Gastroesophageal sphincter (tissue), 4 donors: ENCODE measurements at places on chromosomes 6 and 20. TPM values are rescaled to one million over a fixed set of nuclear protein-coding genes. Genes with fewer than 3 reads are reported as not detected.

Gene ZNF165
- 0.81 TPM for total RNA-seq

Gene FABP7
- 0.15 TPM for total RNA-seq

Gene PIM1
- total RNA-seq, result 22.9 TPM

Gene EYA4
- 3.1 TPM for total RNA-seq

Gene PTCRA
- not detected for total RNA-seq

Gene PDSS2
- 6.5 TPM for total RNA-seq

Gene GPLD1
- 7.8 TPM for total RNA-seq

Gene BCAS4
- total RNA-seq, result 4.8 TPM

Gene CDH4
- total RNA-seq, result under 0.01 TPM

Gene HM13
- 43.6 TPM for total RNA-seq

Gene CRYBG1
- total RNA-seq, result 10.8 TPM

Gene KCNG1
- total RNA-seq, result 0.35 TPM

Gene NHLRC1
- 0.62 TPM for total RNA-seq

Gene NT5E
- total RNA-seq, result 18.7 TPM

Gene WFDC12
- not detected for total RNA-seq

Gene HLA-DMB
- 7.3 TPM for total RNA-seq

Gene SRMS
- not detected for total RNA-seq

Gene OR2B6
- total RNA-seq, result not detected

Gene HRH3
- total RNA-seq, result not detected

GRCh38 chr6:50264995-50265571 is 215.4 kb upstream of the DEFB112 start:
- no peak for ATAC-seq

- peak; percentile 67 for ATAC-seq
Observed at GRCh38 chr20:2814587-2815051, at the start of gene C20orf141. C20orf141 (plus strand) TSS chr20:2814987; CDS start chr20:2815185, 198 bp downstream.

GRCh38 chr6:107408714-107409113 is 50.6 kb downstream of the PDSS2 start:
- ATAC-seq, result no peak

DNA sequence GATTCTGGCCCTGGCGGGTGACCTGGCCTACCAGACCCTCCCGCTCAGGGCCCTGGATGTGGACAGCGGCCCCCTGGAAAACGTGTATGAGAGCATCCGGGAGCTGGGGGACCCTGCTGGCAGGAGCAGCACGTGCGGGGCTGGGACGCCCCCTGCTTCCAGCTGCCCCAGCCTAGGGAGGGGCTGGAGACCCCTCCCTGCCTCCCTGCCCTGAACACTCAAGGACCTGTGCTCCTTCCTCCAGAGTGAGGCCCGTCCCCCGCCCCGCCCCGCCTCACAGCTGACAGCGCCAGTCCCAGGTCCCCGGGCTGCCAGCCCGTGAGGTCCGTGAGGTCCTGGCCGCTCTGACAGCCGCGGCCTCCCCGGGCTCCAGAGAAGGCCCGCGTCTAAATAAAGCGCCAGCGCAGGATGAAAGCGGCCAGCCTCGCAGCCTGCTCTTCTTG is 868 bp upstream of the SLC2A4RG start:
- ATAC-seq, result no peak

GRCh38 chr6:5990786-5991185 is 15.9 kb downstream of the NRN1 start:
- ATAC-seq, result no peak

GRCh38 chr20:34524426-34524825 is 8.2 kb downstream of the DYNLRB1 start:
- no peak for ATAC-seq

GRCh38 chr6:1947922-1948321 is 297.5 kb downstream of the GMDS start:
- ATAC-seq, result no peak

DNA sequence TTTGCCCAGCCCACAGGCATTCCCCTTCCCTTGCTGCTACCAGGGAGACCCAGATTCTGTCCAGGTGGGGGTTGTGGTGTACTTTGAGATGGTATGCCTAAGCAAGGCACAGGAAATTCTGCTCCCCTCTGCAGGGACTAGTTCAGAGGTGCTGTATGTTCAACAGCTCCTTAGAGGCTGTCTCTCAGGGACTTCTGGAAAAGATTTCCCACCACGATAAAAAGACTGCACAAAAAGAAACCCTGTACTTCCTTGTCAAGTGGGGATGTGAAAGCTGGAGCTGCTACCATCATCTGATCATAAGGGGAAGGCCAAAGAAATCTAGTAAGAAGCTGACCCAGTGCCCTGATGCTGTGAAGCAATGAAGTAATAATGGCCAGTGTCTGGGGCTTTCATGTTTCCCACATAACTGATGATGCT is 51.5 kb upstream of the SMIM29 start:
- no peak for ATAC-seq

- no peak for ATAC-seq
Observed at GRCh38 chr6:30778001-30778635, 33.8 kb upstream of the IER3 start.

GRCh38 chr6:141388666-141389065 is 744.1 kb upstream of the GJE1 start:
- ATAC-seq, result no peak

DNA sequence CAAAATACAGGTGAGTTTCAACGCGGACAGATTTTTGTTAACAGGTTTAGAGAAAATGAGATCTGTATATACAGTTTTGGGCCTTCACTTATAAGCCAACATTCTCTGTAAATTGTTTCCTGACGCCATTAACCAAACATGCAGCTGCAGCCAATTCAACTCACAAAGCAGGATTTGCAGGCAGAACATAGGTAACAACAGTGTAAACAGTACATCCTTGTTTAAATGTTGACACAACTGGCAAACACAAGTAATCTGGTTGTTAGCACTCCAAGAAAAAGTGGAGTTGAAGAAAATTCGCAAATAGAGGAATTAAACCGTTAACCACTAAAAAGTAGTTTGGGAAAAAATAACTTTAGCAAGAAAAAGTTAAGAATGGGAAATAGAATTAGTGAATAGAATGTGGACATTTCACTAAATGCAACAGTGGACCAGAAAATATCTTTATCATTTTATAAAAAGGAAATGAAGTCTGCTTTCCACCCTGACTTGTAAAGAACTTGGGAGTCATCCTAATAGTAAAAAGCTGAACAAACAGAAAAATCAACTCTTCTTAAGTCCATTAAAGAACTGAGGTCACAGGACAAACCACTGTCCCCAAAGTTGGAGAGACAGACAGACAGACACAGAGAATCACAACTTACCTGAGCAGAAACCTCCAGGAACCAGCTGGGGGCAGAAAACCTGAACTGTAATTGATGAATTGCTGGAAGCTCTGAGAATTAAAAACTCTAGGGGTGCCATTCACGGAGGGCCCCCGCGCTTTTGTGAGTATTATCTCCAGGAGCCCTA is 10.1 kb downstream of the SMIM28 start:
- ATAC-seq, result no peak

GRCh38 chr20:53085720-53086119 is 113.6 kb downstream of the TSHZ2 start:
- no peak for ATAC-seq

GRCh38 chr6:107801173-107801886 is 22.8 kb downstream of the SCML4 start:
- no peak for ATAC-seq

GRCh38 chr6:123629258-123629941 is 7.3 kb downstream of the TRDN start:
- ATAC-seq, result no peak

DNA sequence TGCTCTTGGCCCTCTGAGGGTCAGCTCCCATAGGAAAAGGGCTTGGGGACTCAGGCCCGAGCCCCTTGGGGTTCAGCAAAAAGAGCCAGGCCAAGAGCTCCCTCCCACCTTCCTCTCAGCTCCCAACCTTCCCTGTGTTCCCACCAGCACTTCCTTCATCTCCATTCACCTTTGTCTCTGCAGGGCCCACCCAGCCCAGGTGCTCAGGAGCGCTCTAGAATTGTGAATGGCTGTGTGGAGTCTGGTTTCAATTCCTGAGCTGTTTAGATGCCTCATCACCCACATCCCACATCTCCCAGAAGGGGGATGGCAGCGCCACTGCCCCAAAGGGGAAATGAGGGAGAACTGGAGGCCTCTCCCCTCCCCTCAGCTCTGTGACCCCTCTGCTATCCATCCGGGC is 7.7 kb downstream of the GRM4 start:
- no peak for ATAC-seq

DNA sequence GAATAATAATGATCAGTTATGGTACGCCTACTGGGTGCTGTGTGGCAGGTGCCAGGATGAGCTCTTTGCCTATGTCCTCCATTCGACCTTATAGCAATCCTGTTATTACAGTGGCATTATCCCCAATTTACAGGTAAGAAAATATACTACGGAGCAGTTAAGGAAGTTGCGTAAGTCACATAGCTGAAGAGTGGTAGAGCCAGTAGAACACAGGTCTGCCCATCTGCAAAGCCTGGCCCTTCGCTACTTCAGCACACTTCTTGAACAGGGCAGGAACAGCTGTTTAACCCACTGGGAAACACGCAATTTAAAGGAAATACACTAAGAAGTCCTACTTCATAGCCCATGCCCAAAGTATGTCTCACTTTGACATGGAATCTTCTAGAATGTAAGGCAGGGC is 91.8 kb downstream of the PXDC1 start:
- no peak for ATAC-seq

- no peak for ATAC-seq
Observed at GRCh38 chr6:136031982-136032381, 180.5 kb downstream of the PDE7B start.

DNA sequence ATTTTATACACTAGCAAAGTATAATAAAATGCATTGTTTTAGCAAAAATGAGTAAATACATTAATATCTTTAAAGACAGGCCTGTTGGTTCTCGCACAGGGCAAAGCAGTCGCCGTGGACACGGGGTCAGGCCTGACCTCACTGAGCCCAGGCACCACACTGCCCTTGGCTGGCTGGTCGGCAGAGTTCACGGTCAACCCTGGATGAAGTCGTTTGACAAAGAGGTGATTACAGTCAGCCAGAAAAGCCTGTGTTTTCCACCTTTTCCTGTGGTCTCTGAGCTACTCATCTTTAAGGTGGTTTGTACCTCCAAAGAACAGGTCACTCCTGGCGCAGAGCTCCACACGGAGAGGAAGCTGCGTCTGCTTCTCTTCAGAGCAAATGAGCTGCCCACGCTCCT is 191.5 kb downstream of the DLL1 start:
- ATAC-seq, result no peak

- peak; percentile 65 for ATAC-seq
Observed at GRCh38 chr6:56692523-56693245, 50.0 kb upstream of the DST start.

GRCh38 chr20:23547613-23548012 is 20.7 kb downstream of the CST9L start:
- ATAC-seq, result no peak

DNA sequence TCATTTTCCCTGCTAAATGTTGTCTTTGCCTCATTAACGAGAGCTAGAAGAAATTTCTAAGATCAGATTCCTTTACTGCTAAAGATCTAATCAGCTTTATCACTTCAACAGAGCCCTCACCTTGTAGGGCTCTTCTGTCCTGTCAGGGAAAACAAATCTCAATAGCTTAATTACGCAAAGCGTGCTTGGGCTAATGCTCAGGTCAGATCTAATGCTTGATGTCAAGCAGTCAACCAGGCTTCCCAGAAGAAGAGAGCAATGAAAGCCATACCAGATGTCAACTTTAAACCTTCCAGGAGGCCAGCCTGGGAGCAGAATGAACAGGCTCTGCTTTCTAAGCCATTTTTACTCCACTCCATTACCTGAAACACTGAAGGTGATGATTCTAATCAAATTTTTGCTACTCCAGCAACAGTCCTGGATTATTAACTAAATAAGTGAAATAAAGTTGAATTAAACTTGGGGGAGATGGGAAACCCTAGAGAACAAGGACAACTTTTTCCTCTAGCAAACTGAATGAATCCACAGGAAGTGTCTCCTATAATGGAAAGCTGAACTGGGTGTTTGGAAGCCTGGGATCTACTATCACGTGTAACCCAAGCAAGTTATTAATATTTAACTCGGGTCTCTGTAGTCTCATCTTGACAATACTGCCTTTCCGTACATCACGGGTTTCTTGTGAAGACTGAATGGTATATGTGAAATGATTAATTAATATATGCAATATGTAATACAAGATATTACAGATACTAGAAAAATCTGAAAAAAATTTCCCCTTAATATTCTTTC is 273.7 kb downstream of the PTPRK start:
- no peak for ATAC-seq

GRCh38 chr20:13581451-13581850 is 57.3 kb downstream of the TASP1 start:
- ATAC-seq, result no peak

- ATAC-seq, result peak; percentile 46
Observed at GRCh38 chr6:73832313-73832712, 136.3 kb downstream of the CD109 start.

GRCh38 chr6:15793826-15794225 is 131.0 kb upstream of the DTNBP1 start:
- no peak for ATAC-seq

DNA sequence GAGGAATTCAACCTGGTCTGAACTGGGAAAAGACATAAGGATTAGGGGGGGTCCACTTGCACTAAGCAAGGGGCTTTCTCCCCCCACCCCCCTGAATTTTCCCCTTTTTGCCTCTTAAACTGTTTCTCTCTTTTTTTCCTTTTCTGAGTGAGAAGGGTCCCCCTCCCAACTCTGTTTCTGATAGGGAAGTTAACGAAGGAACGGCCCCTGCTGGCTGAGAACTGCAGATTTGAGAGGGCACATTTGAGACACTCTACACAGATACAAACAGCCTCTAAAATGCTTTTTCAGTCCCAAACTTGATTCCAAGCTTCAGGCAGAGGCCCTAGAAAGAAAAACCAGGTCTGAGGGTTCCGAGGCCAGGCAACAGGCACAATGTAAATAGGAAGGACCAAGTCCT is 91.7 kb downstream of the JARID2 start:
- ATAC-seq, result no peak

DNA sequence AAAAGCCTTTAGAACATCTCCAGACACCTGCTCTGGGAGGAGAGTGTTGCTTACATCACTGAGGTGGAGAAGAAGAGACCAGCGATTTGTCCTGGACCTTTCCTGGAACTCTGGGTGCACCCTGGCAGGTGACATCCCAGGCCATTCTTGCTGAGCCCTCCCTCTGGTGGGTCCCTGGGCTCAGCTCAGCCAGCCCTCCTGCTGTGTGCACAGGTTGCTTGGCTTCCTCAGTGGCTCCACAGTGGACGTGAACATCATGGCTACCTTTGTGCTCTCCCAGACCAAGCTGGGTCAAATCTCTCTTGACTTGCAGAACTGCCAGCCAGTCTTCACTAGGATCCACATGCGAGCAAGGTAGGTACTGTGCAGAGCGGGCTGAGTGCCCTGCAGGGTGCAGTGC is 19.9 kb upstream of the BPIFA2 start:
- no peak for ATAC-seq
